ENCODE measurements at places on chromosomes 16 and 17.

DNA sequence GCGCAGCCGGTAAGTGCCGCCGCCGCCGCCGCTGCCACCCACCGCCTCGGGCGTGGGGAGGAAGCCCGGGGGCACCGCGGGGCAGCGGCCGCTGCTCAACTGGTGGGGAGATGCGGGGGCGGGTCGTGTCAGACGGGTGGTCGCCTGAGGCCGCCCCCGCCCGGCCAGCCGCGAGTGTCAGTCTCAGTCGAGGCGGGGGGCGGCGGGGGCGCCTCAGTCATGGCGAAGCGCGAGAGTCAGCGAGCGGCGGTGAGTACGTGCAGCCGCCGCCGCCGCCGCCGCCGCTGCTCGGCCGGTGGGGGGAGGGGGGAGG is 76.2 kb downstream of the CHD9 start:
- DNase-seq, result no peak

DNA sequence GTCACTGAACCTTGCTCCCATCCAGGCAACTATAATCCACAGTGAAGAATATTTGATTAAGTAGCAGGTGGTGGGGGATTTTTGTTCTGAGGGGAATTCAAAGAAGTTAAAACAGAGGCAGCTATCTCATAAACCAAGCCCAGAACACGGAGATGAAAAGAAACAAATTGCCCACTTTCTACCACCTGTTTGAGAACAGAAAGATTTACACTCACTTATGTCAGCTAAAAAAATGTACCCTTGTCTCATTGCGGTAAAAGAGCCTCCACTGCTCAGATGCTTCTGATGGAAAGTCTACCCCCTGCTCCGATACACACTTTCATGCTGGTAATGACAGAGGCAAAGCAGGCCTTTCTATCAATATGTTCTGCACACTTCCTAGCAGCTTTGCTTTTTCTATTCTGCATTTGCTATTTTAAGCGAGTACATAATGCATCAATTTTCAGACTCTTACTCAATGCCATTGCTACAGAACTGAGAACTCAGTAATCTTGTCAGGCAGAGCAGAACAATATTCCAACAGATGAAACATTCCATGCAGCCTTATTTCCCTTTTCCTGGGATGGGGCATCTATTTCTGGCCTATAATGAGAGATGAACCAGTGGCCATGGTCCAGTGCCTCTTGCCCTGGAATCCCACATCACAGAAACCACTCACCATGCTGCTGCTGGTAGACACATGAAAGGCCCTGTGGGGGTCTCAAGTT is 29.0 kb downstream of the CDK5R1 start:
- DNase-seq, result no peak

- DNase-seq, result no peak
These were observed 8.0 kb downstream of the PRSS41 start for GRCh38 chr16:2806286-2806685.

GRCh38 chr17:47992216-47992615 is 21.3 kb downstream of the CDK5RAP3 start:
- DNase-seq, result no peak

DNA sequence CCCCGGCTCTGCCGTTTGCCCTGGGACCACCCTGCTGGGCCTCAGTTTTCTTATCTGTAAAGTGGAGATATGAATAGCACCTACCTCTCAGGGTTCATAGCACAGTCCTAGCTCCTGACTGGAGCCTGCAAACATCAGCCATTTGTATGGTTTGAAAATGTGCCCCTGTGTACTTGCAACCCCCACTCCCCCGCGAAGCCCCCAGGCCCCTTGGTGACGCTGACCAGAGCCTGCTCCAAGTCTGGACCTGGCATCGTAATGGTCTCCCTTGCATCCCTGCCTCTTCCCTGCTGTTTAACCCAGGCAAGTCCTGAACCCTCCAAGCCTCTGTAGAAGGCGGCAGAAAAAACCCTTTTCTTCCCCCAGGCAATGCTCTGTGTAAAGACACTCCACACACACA is 128.0 kb downstream of the IRF8 start:
- DNase-seq, result no peak

Data from GM19239 (cell line).